ENCODE measurements at places on chromosomes 6 and 20.

GRCh38 chr20:48769069-48769983 is 58.5 kb downstream of the PREX1 start:
- DNase-seq, result peak; percentile 86

- no peak for DNase-seq
These were observed 86.2 kb upstream of the ARID1B start for GRCh38 chr6:156691018-156691417.

- DNase-seq, result no peak
These were observed 469.7 kb downstream of the CDKAL1 start for GRCh38 chr6:21003780-21004541.

DNA sequence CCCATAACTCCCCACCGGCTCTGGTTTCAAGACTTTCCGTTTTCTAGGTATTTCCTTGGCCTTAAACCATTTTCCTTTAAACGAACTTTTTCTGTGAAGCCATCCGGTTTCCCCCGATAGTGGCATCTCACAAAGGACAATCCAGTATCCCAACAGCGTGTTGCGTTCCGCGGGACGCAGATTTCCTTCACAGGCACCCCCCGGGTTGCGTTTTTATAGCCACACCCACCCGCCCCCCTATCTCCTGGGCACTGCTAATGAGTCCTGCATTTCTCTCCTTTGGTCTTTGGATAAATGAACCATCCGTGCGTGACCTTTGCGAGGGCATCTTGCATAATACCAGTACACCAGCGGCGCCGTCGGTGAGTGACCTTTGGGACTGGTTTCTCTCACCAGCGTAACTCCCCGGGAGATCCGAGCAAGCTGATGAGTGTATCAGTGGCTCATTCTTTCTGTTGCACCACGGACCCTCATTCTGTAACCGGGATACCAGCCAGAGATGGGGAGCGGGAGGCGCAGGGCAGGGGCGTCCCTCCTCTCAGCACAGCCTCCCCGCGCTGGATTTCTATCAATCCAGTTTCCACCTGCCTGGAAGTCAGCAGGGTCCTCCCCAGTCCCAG is 586 bp upstream of the NQO2 start:
- DNase-seq, result no peak

GRCh38 chr6:137659871-137660270 is 165.7 kb upstream of the OLIG3 start:
- no peak for DNase-seq

- DNase-seq, result no peak
These were observed 101.4 kb upstream of the SIRPA start for GRCh38 chr20:1793821-1794220.

DNA sequence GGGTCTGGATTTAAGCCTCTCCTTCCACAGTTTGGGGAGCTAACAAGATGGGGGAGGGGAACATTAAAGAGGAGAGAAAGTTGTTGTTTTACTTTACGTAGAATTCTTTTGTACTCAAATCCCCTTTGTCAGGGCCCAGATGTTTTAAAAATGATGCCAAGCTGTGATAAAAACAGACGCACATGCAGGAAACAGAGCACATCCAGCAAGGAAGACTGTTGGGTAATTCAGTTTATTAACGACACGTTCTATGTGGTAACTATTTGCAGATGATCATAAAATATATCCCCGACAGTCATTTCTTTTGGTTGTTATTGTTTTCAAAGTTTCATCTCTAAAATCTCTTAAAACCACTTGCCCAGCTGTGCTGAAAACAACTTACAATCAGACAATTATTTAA is 307.0 kb upstream of the PRDM1 start:
- DNase-seq, result no peak

DNA sequence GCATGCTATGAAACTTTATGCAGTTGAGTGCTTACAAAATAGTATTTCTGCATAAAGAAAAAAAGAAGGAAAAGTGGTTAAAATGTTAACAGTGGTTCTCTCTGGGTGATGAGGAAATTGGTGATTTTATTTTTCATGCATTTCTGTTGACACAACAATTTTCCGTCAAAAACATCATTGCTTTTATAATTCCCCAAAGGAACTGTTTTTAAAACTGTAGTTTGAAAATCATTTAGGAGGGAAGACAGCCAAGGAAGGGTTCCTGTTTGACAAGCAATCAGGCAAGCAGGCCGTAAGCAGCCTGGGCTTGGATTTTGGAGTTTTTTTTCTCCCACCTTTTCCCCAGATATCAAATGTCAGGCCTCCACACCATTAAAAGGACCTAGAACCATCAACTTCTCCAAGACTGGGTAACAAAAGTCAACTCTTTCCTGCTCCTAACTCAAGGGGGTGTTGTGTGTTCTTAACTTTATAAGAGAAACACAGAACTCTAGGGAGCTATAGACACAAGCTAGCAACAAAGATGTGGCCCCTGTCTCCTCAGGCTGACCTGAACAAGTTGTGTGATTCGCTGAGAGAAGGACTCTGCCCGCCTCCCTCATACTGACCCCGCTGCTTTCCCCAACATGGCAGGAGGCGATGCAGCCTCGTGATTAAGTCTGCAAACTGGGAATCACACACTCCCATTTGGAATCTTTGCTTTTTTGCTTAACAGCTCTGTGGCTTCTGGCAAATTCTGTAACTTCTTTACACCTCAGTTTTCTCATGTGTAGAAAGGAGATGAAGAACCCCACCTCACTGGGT is 146.6 kb downstream of the BCAS1 start:
- no peak for DNase-seq

GRCh38 chr6:1503811-1504210 is 105.9 kb upstream of the FOXC1 start:
- no peak for DNase-seq

GRCh38 chr6:115091461-115091860 is 748.6 kb upstream of the HS3ST5 start:
- no peak for DNase-seq
